ENCODE measurements at places on chromosomes 7 and 10. TPM values are rescaled to one million over a fixed set of nuclear protein-coding genes. Genes with fewer than 3 reads are reported as not detected.
A peak's percentile ranks its signal among the peaks of the same experiment; 100 is the strongest.

GRCh38 chr10:68251151-68251550 lies 19.2 kb upstream of the ATOH7 start:
- H3K36me3 ChIP-seq = no peaks in the 10 kb centered on the region
- H3K27ac ChIP-seq = no peak overlapping the region
- no peak for DNase-seq
- H3K4me1 ChIP-seq = peaks cover 7% of the 10 kb centered on the region
- H3K4me3 ChIP-seq = no peak overlapping the region

Gene ANKRD1
- total RNA-seq = not detected

DNA sequence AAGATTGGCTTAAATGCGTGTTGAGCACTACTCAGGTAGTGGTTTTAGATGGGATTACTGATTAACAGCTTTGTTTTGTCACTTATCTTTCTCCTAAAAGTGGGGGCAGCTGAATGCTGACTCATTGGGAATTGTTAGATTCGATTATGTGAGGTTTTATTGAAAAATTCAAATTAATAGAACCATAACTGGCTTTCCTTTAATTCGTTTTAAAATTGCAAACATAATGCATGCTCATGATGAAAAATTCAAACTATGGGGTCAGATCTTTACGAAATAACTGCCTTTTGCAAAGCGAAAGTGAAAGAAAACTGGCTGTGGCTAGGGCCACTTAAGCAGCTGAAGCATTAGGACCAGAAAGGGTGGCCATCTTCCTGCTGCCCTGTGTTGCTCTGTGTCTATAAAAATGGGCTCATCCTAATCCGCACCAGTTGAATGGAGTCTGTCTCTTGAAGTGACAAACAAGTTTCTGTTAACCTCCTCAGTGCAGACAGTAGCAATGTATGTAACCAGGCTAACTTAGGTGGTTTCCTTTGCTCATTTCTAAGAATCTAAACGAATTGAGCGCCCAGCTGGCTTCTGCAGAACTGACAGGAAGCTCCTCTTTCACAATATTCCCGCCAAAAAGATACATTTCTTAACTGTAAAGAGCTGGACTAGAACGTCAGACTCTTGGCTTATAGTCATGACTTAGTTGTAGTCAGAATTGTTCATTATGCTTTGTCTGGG lies 27.8 kb downstream of the DENND10 start:
- peak overlapping the region; percentile 89 for H3K27ac ChIP-seq
- DNase-seq = peak; percentile 29
- H3K4me1 ChIP-seq = peaks cover 38% of the 10 kb centered on the region

DNA sequence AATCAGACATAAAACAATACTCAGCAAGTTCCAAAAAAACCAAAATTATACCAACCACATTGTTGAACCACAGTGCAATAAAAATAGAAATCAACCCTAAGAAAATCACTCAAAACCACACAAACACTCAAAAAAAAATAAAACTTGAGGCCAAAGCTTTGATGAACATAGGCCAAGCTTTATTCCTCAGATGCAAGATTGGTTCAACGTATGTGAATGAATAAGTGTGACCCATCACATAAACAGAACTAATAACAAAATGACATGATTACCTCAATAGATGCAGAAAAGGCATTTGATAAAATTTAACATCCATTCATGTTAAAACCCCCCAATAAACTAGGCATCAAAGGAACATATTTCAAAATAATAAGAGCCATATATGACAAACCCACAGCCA lies 506.1 kb upstream of the FZD8 start:
- no peaks in the 10 kb centered on the region for H3K4me1 ChIP-seq
- DNase-seq = no peak
- no peak overlapping the region for H3K27ac ChIP-seq
- no peaks in the 10 kb centered on the region for H3K27me3 ChIP-seq

DNA sequence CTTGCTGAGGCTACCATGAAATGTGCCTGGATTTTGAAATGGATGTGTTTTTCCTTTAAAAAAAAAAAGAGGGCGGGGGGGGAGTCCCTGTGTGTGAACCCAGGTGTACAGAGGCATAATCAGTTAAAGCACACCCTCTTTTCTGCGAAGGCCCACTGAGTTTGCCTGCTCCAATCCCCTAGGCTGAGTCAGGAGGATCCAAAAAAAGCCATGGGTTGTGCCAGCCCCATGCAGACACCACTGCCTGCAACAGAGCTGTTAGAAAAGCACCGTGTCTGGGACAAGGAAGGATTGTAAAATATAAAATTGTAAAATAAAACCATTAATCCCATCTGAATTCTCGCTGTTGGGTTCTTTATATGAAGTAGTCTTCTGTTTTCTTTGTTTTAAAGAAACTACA lies 217.9 kb downstream of the ADAM12 start:
- no peak for DNase-seq
- no peak overlapping the region for H3K27ac ChIP-seq
- no peaks in the 10 kb centered on the region for H3K4me1 ChIP-seq
- no peaks in the 10 kb centered on the region for H3K36me3 ChIP-seq
- H3K4me3 ChIP-seq = no peak overlapping the region

DNA sequence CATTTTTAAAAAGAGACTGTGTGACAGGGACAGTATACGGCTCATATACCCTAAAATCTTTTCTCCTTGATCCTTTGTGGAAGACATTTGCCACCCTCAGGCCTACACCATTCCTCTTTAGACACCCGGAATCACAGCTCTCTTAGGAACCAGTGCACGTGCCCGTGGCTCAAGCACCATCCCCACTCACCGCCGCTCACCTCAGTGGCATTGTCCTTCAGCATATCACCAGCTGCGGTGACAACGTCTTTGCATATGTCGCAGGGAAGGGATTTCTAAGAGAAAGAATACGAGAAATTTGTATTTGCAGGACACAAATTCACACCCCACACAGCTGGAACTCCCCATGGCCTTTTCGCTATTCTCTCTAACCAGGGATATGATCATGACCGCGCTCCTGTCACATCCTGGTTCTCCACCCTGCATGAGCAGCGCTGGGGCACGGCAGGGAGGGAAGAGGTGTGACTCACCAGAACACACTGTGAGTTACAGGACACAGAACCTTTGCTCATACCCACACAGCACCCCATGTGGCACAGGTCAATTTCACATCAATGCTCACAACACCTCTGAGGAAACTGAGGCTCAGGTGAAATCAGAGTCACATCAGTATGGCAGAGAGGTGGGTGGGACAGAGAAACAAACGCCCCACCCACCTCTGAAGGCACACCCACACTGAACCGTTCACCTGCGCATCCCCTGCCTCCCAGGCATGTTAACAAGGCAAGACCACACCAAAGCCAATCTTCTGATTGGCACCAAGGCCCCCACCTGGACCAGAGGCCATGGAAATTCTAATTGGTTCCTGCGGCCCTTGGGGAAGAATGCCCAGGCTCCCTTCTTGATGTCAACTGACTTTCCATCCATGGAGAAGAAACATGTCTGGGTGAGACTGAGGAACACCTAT lies 19.2 kb downstream of the PSAP start:
- H3K36me3 ChIP-seq = peaks cover 24% of the 10 kb centered on the region
- no peak for DNase-seq
- H3K27me3 ChIP-seq = no peaks in the 10 kb centered on the region
- H3K27ac ChIP-seq = no peak overlapping the region
- H3K4me1 ChIP-seq = peaks cover 23% of the 10 kb centered on the region

DNA sequence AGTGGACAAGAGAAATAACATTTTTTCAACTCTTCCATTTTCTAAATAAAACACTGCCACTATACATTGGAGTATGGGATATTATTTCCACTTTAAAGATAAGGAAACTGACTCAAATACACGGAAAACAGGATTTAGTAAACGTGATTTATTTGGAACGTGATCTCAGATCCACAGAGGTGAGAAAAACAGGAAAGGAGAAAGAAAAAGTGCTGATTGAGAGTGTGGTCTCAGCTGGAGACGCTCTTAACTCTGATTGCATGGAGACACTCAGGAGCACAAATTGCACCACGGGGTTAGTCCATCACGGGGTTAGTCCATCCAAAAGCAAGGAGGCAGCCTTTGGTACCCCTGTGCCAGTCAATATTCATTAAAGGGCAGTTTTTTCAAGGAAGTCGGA lies 142.5 kb downstream of the GNAT3 start:
- H3K27ac ChIP-seq = no peak overlapping the region
- H3K4me3 ChIP-seq = no peak overlapping the region
- H3K27me3 ChIP-seq = no peaks in the 10 kb centered on the region
- no peak for DNase-seq
- no peaks in the 10 kb centered on the region for H3K4me1 ChIP-seq

Gene NUTM2D
- total RNA-seq = 1.9 TPM

GRCh38 chr10:43156590-43157341 lies 18.5 kb downstream of the CSGALNACT2 start:
- no peak overlapping the region for H3K4me3 ChIP-seq
- peaks cover 58% of the 10 kb centered on the region for H3K4me1 ChIP-seq
- H3K27me3 ChIP-seq = no peaks in the 10 kb centered on the region
- no peak for DNase-seq

GRCh38 chr10:126080879-126081411 lies 184.6 kb downstream of the FANK1 start:
- peaks cover 10% of the 10 kb centered on the region for H3K27me3 ChIP-seq
- H3K27ac ChIP-seq = no peak overlapping the region
- H3K36me3 ChIP-seq = no peaks in the 10 kb centered on the region
- no peak overlapping the region for H3K4me3 ChIP-seq

DNA sequence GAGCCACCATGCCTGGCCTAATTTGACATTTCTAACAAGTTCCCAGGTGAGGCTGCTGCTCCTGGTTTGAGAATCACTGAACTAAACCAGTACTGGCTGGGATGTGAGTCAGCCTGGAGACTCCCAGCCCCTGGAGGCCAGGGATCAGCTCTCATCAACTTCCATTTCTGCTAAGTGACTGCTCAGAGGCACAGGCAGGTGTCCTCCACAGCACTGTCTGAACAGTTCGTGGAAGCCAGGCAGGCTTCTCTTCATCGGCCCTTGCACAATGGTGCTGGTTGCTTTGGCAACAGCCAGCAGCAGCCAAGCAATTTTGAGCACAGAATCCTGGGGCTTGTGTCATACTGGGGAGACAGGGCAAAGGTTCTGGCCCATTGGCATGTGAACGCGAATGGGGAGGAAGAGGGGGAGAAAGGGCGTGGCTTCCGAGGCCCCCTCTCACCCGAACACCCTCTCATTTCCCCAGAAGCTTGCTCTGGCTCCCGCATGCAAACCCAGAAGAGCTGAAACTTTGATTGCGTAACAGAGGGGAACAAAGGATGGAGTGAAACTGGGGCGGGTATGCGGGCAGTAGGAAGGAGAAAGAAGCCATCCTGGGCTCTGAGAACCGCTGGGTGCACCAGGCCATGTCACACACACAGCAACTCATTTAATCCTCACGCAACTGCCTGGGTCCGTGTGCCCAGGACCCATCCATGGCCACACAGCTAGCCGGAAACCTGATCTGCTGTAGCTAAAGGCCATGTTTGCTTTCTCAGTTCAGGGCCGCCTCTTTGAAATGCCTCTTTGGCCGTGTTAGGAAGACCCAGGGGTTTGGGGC lies 9.0 kb upstream of the POR start:
- H3K4me3 ChIP-seq = no peak overlapping the region
- H3K4me1 ChIP-seq = no peaks in the 10 kb centered on the region
- DNase-seq = no peak
- H3K36me3 ChIP-seq = no peaks in the 10 kb centered on the region

- H3K4me1 ChIP-seq = no peaks in the 10 kb centered on the region
- H3K27ac ChIP-seq = no peak overlapping the region
- H3K4me3 ChIP-seq = no peak overlapping the region
- H3K36me3 ChIP-seq = no peaks in the 10 kb centered on the region
- peaks cover 3% of the 10 kb centered on the region for H3K27me3 ChIP-seq
- DNase-seq = no peak
Observed at GRCh38 chr7:158411232-158411950, 176.2 kb downstream of the PTPRN2 start.

Gene OR2A42
- not detected for total RNA-seq

- H3K4me3 ChIP-seq = no peak overlapping the region
- H3K27ac ChIP-seq = no peak overlapping the region
- peaks cover 7% of the 10 kb centered on the region for H3K4me1 ChIP-seq
- H3K27me3 ChIP-seq = no peaks in the 10 kb centered on the region
- DNase-seq = no peak
Observed at GRCh38 chr10:74813381-74814259, 12.8 kb upstream of the KAT6B start.

DNA sequence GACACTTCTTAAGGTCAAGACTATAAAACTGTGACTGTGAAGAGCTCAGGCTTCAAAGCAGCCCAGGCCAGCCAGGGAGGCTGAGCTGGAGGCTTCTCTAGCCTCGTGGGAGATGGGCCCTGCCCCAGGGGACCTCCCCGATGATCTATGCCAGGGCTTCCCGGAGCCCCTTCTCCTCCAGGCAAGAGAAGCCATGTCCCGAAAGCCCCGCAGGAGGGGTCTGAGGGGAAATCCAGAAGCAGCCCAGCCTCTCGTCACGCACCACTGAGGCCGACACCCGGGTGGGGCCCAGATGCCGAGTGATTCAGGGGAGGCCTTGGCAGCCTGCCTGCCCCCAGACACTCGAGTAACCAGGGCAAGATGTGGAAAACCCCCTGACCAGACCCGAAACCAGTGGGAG lies 63.7 kb downstream of the PROSER2 start:
- DNase-seq = no peak
- H3K27ac ChIP-seq = no peak overlapping the region
- no peak overlapping the region for H3K4me3 ChIP-seq
- H3K27me3 ChIP-seq = no peaks in the 10 kb centered on the region
- no peaks in the 10 kb centered on the region for H3K36me3 ChIP-seq

GRCh38 chr7:130417213-130417612 lies 23.6 kb downstream of the CEP41 start:
- no peaks in the 10 kb centered on the region for H3K27me3 ChIP-seq
- peak overlapping the region; percentile 91 for H3K27ac ChIP-seq
- peaks cover 83% of the 10 kb centered on the region for H3K4me1 ChIP-seq
- peaks cover 20% of the 10 kb centered on the region for H3K36me3 ChIP-seq
- peak overlapping the region; percentile 50 for H3K4me3 ChIP-seq
